Renal cortical epithelial cell (primary cell): ENCODE measurements at places on chromosomes 3 and 15.
A peak's percentile ranks its signal among the peaks of the same experiment; 100 is the strongest.

DNA sequence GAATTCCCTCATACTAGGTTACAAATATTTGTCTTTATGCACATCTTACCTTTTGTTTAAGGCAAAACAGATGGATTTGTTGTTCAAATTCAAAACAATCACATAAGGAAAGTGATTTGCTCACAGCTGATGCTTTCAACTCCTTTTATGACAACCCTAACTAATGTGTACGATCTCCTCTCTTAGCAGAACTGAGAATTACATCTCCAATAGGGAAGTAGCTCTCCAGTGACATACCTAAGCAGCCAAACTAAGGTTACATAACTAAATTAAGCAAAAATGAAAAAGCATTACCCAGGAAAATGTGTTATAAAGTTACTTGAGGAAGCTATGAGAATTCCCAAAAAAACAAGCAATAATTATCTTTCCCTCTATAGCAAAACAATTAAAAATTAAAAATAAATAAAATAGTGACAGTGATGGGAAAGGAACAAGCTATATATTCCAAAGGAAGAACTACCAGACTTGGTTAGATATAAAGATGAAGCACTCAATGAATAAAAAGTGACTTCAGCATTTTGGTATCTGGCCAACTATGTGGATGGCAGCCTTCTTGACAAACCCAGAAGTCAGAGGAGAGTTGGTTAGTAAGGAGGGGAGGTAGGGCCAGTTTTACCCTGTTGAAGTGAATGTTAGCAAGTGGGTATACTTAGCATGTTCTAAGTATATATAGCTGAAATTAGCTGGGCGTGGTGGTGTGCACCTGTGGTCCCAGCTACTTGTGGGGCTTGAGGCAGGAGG is 32.4 kb downstream of the PEAK1 start:
- DNase-seq: no peak

DNA sequence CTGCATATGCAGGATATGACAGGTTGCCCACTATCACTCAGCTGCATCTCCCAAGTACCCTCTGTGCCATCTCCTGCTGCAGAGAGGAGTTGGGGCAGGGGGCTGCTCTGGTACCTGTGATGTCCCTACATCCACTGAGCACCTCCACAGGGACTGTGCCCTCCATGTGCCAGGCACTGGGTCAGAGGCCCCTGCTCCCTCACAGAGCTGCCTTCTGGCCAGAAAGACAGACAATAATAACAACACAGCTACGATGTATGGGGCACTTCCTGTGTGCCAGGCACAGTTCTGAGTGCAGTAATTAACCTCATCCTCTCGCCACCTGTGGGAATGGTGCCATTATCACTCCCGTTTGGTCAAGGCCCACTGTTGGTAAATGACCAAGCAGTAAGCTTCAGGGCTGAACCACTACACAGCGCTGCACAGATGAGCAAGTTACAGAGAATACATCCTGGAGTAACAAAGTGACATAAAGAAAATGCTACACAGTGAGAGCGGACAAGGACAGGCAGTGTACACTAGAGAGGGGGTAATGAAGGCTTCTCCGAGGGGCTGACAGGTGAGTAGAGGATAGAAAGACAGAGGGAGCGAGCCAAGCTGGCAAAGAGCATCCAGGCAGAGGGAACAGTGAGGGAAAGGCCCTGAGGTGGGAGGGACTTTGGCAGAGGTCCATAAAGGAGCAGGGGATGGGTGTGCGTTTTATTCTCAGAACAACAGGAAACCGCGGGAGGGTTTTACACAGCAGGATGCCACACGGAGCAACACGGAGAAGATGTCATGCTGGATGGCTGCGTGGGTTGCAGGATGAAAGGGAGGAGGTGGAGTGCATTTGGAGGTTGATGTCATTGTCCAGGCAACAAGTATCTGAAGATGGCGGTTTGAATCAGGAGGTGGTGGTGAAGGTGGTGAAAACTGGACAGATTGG is 13.6 kb downstream of the WNT7A start:
- no peak for DNase-seq

DNA sequence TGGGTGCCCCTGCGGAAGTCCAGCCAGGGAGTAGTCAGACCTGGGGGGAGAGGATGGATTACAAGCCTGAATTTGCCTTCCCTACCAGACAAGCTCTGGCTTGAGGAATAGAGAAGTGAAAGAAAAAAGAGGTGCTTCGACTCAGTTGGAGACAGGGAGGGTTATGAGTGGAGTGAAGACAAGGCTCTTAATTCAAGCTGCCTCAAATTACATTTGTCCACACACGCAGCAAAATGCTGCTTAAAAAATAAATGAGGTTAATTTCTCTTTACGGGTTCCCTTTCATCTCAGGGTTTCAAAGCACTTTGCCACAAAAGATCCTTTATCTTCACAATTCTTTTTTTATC is 49.0 kb upstream of the SLC4A7 start:
- no peak for DNase-seq

- no peak for DNase-seq
These were observed 28.7 kb downstream of the TAMM41 start for GRCh38 chr3:11818033-11818432.

DNA sequence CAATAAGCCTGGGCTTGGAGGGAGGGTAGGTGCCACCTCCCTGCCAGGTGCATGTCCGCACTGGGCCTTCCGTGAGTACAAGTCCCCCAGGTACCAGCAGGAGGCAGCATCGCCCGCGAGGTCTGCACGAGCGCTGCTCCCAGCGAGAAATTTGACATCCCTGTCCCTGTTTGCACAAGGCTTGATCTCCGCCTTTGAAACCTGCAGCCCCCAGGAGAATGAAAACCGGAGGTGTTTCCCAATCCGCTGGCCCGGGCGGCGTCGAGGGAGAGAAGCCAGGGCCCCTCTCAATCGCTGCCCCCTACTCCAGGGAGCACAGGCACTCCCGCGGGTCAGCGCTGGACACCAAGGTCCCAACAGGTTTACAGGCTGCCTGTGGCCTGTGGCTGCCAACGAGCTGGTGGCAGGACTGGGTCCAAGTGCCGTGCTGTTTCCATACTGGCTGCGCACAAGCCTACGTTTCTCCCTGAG is 961 bp downstream of the HAPLN3 start:
- DNase-seq: no peak

DNA sequence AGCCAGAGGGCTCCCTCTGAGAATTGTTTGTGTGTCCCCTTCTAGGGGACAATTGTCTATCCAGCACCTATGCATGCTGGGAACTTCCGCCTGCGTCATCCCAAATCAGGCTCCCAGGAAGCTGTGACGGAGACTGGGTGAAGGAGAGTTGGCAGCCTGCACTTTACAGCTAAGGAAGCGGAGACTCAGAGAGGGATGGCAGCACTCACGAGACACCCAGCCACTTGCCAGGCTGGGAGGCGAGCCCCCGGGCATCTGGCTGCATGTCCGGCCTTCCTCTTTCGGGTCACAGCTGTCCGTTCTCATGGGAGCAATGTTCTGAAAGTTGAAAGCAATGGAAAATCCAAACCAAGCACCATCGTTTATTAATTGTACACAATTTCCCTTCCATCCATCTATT is 45.5 kb upstream of the SLC6A11 start:
- DNase-seq: no peak

DNA sequence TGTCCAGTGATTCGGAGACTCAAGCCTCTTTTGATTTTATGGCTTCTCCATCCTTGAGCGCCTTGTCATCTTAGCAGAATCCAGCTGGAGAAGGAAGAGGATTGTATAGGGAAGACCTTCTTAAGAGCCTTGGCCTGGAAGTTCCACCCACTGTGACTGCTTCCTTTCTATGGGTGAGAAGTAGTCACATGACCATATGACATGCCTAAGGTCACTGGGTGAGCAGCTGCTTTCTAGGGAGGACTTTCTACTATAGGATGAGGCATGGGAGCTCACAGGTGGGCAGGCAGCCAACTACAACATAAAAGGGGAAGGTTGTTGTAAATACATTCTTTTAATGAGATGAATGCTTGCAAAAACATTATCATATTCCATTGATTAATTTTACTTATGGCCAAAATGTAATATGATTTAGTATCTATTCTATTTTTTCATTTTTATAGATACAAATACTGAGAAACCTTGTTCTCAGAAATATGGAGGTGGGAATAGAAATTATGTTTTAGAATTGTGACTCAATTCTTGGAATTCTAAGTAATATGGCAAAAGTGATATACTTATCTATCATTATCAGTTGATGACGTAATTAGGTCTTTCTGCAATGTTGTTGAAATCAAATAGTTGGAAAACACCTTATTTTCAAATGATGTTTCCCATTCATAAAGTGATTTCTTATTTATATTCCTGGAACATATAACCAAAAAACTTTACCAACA is 53.6 kb upstream of the MINAR1 start:
- no peak for DNase-seq

DNA sequence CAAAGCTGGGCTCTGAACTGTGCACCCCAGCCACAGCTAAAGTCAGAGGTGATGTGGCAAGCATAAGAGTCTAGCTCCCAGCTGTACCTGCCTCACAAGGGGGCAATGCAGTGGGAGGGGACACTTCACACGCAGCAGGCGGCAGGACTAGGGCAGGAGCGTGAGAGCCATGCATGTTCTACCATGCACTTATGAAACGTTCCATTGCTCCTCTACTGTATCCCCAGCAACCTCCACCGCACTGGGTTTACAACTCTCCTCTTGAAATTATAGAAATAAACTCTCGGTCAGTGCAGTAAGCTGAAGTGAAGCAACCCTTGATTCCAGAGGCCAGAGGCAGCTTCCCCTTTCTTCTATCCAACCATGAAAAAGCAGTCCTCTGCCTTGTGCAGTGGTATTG is 298.6 kb upstream of the STT3B start:
- no peak for DNase-seq

DNA sequence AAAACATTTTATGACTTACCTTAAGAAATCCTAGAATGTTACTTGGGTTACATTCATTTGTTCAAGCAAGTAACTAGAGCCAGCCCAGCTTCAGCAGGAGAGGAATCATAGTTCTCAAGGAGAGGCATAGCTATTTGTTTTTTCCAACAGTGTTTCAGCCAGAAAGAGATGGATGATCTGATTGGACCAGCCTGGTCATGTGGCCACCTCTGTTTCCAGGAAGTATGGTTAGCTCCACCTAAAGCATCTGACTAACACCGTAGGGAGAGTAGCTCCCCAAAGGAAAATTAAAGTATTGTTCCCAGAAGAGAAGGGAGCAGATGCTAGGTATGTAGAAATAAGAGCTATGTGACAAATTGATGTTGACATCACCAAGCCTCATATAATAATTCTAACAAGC is 417.1 kb downstream of the TAFA4 start:
- no peak for DNase-seq

- DNase-seq: no peak
These were observed 9.5 kb upstream of the LTK start for GRCh38 chr15:41523097-41523496.

GRCh38 chr15:53665930-53666329 is 93.5 kb downstream of the WDR72 start:
- DNase-seq: no peak

- DNase-seq: no peak
These were observed 426.2 kb upstream of the ADAMTS9 start for GRCh38 chr3:65114041-65114440.

DNA sequence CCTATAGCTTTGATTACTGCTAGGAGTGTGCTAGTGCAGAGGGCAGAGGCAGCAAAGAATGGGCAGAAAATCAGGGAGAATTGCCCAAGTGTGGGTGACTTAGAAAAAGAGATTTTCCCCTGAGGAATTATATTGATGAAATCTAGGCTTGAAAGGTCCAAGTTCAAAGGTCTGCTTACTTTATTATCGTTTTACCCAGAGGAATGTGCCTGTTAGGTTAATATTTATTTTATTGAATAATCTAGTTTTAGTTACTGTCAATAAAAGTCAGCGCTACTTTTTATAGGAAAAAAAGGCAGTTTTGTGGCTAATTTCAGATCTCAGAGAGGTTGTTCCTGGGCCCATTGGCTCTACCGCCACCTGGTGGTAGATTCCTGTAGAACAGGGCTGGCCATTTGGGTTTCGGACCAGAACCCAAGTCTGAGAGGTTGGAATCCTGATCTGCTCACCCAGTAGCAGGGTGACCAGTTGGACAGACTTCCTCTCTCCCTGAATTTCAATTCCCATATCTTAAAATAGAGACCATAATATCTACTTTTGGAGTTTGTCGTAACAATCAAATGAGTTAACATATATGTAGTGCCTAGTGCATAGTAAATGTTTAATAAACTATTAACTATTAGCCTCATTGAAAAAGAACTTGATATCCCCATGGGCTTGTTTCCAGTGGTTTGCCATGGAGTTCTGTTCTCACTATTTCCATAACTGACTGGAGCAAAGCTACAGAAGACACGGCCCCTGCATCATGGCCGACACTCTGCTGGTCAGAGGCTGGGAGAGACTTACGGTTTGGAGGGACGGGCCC is 62.7 kb upstream of the ZNF148 start:
- DNase-seq: peak; percentile 35

- peak; percentile 14 for DNase-seq
These were observed 32.0 kb downstream of the DNAH12 start for GRCh38 chr3:57512166-57512565.

GRCh38 chr15:73298522-73299245 is 70.1 kb downstream of the HCN4 start:
- DNase-seq: no peak

GRCh38 chr3:57981483-57982087 is 26.6 kb upstream of the FLNB start:
- no peak for DNase-seq

DNA sequence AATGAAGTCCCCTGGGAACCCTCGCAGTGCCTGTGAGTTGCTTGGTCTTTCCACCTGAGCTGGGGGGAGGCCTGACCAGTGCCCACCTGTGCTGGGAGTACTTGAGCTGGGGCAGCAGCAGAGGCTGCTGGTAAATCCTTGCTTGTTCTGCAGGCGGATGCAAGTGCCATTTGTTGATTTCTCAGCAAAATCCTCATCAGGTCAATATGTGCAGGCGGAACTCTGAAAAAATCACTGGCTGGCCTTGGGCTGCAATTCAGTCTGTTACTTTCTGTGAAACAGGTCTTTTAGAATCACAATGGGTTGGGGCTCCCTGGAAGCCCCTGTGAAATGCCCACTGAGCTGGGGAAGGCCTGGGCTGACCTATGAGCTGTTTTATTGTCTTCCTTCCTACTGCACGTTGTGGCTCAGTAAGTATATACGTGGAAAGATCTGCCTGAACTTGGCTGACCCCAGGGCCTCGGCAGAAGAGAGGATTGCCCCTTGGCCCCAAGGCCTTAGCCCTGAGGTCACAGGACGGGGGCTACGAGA is 182.0 kb upstream of the RGMA start:
- DNase-seq: no peak

DNA sequence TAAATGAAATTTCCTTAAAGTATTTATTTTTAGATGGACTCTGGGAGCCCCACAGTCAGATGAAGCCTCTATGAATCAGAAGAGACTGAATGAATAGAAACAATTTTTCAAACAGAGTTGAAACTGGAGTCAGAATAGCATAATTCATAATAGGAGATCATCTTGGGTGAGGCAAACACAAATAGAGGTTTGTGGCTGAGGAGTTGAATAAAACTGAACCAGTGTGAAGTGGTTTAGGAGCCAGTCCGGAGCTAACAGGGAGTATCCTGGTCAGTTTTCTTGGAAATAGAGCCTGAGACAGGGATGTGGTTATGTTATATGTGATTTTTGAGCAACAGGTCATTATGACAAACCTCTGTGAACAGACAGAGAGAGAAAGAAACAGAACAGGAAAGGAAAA is 39.2 kb downstream of the SAMMSON start:
- DNase-seq: no peak

GRCh38 chr3:13080026-13080425 is 6.8 kb upstream of the IQSEC1 start:
- no peak for DNase-seq
